ENCODE measurements at places on chromosomes 11 and 22.

GRCh38 chr11:82756765-82757639 lies 23.3 kb upstream of the FAM181B start:
- DNase-seq = no peak

GRCh38 chr11:47220401-47220821 lies 5.6 kb downstream of the DDB2 start:
- DNase-seq = peak; percentile 47

GRCh38 chr11:61480261-61480993 lies 28.1 kb upstream of the LRRC10B start:
- DNase-seq = no peak

- DNase-seq = no peak
Measured at GRCh38 chr22:19679522-19680101, 34.7 kb upstream of the SEPTIN5 start.

DNA sequence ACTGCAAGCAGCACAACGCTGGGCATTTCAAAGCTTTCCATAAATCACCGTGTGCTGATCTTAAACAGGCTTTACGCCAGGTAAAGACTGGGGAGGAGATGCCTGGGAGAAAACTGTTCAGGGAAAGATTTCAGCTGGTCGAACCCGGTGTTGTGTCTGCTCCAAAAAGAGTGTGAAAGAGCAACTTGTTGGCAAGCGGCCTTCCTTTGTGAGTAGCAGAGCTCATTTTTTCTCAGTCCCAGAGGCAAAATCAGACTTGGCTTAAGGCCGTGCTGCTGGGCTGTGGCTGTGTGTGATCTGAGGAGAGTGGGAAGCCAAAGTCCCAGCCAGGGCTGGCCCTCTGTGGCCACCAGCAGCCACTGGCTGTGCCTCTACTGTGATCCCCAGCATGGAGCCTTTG lies 75.7 kb upstream of the E2F8 start:
- no peak for DNase-seq

DNA sequence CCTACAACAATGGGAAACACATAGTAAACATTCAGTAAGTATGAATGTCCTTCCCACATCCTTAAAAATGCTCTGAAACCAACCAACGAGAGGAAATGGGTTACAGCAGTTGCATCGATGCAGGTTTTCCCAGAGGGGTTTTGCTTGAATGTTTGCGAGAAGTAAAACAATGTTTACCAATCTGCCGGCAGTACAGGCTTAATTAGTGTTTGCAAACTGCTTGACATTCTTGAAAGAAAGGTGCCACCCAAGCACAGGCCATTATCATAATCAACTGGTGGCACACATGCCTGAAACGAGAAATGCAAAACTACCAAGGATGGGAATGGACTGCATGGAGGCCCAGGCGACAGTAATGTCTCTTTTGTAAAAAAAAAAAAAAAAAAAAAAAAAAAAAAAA lies 27.1 kb upstream of the OPCML start:
- DNase-seq = no peak

DNA sequence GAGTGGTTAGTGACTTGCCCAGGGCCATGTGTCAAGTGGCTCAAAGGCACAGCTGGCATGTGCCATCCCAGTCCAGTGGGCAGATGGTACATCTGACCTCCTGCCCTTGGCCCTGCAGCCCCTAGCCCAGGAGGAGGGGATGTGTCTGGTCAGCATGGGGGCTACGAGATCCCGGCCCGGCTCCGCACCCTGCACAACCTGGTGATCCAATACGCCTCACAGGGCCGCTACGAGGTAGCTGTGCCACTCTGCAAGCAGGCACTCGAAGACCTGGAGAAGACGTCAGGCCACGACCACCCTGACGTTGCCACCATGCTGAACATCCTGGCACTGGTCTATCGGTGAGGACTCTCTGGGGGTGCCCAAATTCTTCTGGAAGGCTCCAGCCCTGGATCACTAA lies 5.7 kb upstream of the RAB1B start:
- no peak for DNase-seq

DNA sequence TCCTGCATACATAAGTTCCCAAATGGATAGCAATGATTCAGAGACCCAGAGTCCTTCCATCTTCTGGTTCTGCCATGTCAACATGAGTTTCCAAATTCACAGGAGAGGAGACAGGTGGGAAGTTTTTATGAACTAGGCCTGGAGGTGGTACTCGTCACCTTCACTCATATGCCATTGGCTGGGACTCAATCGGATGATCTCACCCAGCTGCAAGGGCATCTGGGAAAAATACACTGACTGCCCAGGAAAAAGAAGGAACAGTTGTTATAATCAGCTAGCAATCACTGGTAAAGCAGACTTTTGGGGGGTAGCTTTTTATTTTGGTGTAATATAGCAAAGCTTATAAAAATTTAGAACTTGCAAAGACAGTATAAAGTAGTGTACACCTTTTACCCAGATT lies 83.9 kb downstream of the OTOG start:
- DNase-seq = no peak

DNA sequence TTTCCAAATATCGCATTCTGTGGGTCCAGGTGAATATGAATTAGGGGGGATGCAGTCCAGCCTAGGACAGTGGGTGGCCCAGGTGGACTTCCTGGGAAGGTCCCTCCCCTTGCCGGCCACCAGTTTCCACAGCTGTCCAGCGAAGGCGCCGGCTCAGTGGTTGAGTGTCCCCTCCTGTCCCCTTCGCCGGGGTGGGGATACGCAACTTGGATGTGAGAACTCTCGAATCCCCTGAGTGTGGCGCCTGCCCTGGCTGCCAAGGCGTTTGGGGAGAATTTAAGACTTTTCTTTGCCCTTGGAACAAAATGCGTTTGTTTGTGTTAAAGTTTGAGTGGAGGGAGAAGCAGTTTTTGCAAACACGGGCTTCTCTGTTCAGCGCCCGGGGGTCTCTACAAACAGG lies 123.7 kb downstream of the KCNQ1OT1 start:
- DNase-seq = no peak

- no peak for DNase-seq
Measured at GRCh38 chr22:39343259-39344045, 6.3 kb upstream of the SYNGR1 start.

DNA sequence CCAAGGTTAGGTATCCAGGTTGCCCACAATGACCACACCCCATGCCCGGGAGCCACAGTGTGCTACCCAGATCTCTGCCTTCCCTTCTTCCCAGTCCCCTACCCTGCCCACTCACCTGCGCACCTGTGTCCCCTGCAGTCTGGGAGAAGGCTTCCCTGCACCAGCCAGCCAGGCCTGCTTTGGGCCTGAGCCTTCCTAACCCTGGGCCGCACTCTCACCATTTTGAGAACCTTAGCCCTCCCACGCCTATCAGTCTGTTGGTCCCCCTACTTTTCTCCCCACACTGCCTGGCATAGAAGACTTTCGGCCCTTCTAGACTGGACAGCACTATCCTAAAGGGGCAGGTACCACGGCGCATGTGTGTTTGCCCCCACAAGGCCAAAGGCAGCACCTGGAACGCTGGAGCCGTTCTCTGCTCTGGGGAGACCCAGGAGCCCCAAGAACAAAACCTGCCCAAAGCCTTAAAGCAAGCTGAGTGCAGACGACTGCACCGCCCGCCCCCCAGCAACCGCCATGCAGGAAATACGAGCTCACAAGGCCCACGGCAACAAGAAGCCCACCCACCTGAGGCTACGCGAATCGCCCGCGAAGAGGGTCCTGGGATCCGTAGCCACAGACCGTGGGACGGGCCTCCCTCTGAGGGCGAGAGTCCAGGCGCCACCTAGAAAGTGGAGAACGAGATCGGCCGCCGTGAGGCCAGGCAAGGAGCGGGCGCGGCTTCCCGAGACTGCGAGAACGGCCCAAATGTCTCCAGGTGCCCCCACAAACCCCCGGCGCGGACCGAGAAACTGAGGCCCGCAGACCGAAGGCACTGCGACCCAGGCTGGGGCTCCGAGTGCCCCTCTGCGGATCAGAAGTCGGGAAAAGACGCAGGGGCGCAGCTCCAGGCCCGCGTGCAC lies 546 bp downstream of the GNB1L start:
- no peak for DNase-seq

DNA sequence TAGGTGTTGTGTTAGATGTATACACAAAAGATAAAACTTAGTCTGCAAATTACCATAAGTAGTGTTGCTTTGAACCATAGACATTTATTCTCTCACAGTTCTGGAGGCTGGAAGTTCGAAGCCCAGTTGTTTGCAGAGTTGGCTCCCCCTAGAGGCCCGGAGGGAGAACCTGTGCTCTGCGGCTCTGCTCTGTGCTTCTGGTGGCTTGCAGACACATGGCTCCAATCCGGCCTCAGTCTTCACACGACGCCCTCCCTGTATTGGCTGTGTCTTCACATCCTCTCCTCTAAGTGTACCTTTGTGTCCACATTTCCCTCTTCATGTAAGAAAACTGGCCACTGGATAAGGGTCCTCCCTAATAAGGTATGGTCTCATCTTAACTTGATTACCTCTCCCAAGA lies 128.4 kb downstream of the OPCML start:
- DNase-seq = no peak

DNA sequence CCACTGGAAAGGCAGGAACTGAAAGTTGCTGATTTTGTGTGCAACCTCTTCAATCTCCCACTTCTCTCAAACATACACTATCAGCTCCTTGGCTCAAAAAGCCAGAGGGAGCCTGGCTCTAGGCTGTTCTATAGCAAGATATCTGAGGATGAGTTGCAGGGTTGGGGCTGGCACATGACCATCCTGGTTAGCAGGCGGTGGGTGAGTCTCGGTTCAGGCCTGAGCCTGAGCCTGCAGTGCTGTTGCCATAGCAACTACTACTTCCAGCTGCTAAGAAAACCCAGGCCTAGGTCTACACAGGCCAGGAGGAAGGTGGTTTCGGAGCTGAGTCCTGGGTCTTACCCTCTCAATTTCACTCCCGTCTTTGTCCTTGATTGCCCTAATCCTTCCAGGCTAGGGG lies 39.0 kb downstream of the CWC15 start:
- DNase-seq = peak; percentile 53

DNA sequence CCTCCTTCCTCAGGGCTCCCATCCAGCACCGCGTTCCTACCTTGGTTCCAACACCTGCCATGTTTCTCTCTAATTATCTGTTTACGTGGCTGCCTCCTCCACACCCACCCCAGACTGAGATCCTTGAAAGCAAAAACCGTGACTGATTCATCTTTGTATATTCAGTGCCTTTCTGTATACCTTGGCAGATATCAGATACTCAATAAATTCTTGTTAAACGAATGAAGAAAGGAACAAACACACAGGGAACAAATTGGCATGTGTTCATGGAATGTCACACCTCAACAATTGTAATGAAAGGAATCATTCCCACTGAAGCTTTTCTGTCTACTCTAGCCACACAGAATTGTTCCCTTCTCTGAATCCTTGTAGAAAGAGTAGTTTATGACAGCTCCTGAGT lies 20.4 kb upstream of the LRRC55 start:
- no peak for DNase-seq

DNA sequence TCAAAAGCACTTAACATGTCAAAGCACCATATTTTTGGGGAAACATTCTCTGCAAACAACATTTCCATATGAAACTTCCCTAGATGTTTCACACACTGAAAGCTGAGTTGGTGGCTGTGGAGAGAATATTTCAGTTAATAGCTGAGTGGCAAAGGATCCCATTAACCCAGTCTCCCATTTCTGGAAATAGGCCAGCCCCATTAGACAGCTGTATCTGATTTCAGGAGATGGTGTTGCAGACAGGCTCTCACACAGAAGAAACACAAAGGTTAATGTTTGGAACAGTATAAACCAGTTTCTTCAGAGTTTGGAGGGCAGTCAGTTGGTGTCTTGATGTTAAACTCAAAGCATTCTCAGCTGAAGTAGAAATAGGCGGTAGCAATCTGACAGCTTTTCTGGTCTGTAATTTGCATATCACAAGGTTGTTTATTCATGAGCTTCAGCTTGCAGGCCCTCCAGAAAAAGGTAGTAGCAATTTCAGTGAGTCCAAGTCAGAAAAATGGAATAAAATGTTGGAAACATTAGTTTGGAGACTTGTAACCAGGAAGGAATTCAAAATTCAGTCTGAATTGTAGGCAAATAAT lies 15.5 kb upstream of the ZBTB44 start:
- no peak for DNase-seq

DNA sequence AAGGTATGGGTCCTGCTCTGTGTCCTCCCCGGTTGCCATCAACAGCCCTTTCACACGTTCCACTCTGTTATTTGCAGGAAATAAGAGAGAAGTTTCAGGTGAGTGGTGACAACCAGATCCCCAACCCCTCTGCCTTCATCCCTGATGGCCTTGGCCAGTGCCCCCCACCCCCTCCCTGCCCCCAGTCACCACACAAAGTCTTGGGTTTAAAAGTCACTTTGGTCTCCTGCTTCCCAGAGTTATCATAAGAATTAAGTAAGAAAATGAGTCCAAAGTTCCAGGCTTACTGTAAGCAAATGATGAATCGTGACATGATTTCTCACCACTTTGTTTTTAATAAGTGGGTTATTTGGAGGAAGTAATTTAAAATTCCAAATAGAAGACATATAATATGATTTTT lies 9.2 kb upstream of the OAF start:
- no peak for DNase-seq

GRCh38 chr22:34804604-34805003 lies 261.4 kb upstream of the ISX start:
- DNase-seq = no peak

DNA sequence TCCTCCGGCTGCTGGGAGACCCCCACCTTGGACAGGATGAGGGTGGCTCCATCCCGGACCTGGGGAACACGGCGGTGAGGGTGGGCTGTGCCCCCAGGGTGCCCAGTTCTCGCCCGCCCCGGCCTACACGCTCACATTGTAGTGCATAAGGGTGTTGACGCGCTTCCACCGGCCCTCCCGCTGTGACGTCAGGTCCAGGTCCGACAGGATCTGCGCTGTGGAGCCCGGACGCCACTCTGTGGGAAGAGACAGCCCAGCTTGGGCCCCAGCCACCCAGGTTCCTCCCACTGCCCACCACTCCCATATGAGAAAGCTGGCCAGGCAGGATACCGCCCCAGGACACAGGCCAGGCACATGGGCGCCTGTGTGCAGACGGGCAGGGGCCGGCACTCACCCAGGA lies 8.3 kb upstream of the MAPK11 start:
- no peak for DNase-seq

DNA sequence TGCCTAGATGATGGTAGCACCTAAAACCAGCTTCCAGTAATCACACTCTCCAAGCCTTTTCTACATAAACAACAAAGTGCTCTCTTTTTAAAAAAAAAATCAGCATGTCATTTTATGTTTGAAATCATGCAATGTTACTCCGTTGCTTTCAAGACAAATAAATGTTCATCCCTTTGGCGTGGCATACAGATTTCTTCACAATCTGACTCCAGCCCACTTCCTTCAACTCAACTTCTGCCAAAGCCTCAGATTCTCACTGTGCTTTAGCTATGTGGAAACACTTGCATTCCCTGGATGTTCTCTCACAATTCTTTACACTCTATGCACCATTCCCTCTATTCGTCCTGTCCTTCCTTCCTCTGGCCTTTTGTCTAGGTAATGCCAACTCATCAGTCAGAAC lies 206.3 kb upstream of the BLID start:
- DNase-seq = no peak

- DNase-seq = no peak
Measured at GRCh38 chr22:49042066-49042465, 785.6 kb downstream of the BRD1 start.

Data from fibroblast of the conjunctiva (primary cell).